ENCODE measurements at places on chromosomes 2 and 18.

DNA sequence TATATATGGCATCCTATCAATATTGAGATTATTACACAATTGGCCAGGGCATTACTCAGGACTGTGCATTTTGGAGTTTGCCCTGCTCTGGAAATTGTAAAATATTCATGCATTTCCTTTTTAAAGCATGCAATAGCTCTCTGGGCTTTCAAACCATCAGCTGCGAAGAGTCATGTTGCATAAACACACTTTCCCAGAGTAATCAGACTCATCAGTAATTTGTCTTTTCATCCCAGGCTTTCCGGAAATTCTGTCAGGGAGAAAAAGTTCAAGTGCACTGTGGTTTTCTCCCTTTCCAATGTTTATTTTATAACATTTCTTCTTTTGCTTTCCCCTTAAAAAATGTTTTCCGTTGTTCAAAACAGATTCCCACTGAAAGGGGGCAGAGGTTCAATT lies 38.9 kb upstream of the FHL2 start:
- DNase-seq, result no peak

- no peak for DNase-seq
These were observed 163.8 kb downstream of the ETAA1 start for GRCh38 chr2:67560771-67561456.

DNA sequence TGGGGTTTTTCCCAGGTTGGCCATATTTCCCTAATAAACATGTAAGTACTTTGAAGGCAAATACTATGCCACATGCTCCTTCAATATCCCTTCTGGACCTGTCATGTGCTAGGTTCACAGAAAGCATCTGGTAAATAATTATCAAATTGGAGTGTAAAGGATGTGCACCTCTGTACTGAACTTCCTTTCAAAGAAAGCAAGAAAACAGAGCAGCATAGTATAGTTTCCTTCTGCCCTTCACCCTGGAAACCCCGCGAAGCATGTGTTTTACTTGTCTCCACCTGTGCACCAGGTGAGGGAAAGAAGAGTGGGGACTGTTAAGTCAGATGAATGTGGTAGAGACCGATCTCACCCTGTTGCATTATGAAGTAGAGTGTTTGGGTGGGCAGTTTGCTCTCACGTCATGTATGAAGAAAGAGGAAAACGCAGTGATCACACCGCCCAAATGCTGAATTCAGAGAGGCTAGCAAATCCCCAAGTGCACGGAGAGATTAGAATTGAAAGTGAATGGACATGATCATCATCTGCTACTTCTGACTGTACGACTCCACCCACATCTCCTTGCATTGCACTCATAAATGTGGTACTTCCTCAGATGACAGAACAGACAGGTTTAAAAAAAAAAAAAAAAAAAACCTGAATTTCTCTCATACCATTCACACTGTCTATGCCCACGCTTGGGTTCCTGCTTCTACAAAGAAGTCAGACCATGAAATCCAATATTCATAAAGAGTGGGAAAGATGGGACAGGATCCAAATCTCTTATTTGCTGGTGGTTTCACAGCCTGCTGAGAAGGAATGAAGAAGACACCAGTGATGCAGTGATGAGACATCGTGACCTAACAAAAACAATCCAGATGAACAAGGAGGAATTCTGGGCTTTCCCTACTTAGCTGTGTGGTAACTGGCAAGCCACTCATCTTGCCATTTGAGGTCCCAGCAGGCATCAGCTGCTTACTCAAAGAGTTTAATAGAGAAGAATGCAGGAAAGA lies 448.6 kb downstream of the BCL11A start:
- no peak for DNase-seq

GRCh38 chr2:120346667-120347358 lies 877 bp downstream of the INHBB start:
- DNase-seq, result no peak

GRCh38 chr2:237715459-237715947 lies 83.1 kb upstream of the RBM44 start:
- DNase-seq, result no peak

DNA sequence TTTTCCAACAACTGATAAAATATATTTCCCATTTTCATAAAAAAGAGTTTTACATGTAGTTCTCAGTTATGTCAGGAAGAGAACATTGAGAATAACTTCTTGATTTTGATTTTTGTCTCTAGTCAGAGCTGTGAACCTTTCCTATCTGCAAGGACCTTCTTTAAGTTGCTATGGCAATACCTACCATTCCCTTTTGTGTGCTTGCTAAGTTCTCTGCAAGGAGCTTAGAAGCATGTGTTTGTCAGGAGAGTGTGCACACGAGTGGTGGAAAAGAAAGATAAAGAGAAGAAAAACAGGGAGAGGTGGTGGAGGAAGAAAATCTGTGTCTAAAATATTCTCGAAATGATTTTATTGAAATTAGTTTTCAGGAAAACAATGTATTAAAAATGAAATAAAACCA lies 140.3 kb upstream of the SLC8A1 start:
- DNase-seq, result peak; percentile 39
